NCI-H187 (cell line): ENCODE measurements at places on chromosomes 1 and 21.
A peak's percentile ranks its signal among the peaks of the same experiment; 100 is the strongest.

DNA sequence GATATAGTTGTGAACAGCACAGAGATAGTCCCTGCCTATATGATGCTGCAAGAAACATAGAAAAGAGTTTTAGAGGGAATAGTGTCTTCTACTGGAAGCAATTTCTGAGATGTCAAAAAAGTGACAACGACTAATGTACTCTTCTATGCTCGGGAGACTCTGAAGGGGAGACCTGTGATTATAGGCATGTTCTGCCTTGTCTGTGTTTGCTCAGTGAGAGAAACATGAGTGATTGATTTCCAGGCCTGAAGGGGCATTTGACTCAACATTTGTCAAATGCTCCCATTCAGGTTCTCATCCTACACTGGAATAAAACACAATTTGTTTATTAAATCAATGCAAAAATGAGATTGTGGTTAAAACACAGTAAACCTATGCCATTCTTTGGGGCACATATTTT, 131.8 kb downstream of the CTH start:
- no peak for DNase-seq

GRCh38 chr1:23496490-23497181, 12.7 kb upstream of the ASAP3 start:
- no peak for DNase-seq

GRCh38 chr1:45304311-45305081, 22.2 kb upstream of the HPDL start:
- no peak for DNase-seq

- DNase-seq = peak; percentile 67
Measured at GRCh38 chr1:67853704-67854103, 20.4 kb upstream of the GNG12 start.

- no peak for DNase-seq
Measured at GRCh38 chr1:85087659-85088407, 39.5 kb upstream of the MCOLN3 start.

GRCh38 chr1:188371295-188371806, 1542.6 kb downstream of the PLA2G4A start:
- DNase-seq = no peak

DNA sequence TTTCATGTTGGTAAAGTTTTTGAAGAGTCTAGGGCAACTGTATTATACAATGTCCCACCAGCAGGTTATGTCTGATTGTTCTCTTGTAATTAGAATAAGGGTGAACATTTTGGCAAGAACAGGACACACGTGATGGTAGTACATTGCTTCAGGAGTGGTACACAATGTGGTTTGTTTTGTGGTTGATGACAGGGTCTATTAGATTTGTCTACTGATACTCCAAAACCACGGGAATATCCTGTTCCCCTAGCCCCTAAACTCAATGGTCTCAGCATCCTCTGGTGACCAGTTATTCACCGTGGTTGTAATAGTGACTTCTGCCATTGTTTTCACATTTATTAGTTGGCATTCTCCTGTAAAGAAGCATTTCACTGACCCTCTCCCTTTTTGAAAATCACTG, 22.1 kb upstream of the ACTA1 start:
- no peak for DNase-seq

GRCh38 chr1:119451158-119451557, 36.2 kb downstream of the HSD3B2 start:
- DNase-seq = no peak

- no peak for DNase-seq
Measured at GRCh38 chr1:8133190-8133589, 107.1 kb upstream of the ERRFI1 start.
